ENCODE measurements at places on chromosomes 3 and 15.
A peak's percentile ranks its signal among the peaks of the same experiment; 100 is the strongest.

- no peak for DNase-seq
These were observed 410.4 kb upstream of the RORA start for GRCh38 chr15:61639491-61639890.

- DNase-seq = no peak
These were observed 11.0 kb upstream of the LRRC31 start for GRCh38 chr3:169880576-169881250.

DNA sequence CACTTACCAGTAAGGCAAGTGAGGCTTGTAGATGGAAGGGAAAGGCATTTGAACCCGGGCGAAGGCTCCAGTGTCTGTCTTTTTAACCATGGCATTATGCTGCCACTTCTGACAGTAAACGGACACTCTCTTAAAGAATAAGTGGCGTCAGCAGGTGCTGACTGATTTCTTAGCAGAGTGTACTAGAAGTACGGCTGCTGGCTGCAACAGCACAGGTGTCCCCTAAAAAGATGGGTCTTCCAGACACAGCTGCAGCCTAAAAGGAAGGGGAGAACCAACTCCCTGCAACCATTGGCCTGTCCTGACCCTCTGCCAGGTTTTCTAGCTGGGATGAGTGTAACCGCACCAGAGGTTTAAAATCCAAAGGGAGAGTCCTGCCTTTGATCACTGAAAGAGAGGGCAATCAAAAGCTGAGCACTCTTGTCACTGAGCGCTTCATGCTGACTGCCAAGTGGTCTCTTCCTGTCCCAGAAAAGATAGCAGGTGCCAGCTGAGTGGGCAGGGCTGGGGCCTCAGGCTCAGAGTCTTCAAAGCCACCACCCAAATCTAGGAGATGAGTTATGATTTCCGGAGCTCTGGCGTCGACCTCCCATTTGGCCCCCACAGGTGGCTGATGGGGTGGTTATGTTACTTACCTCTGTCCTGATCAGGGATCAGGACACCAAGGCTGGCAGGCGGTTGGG lies 255.8 kb downstream of the SLCO3A1 start:
- DNase-seq = no peak

- DNase-seq = no peak
These were observed 68.2 kb downstream of the POLQ start for GRCh38 chr3:121477589-121477988.

DNA sequence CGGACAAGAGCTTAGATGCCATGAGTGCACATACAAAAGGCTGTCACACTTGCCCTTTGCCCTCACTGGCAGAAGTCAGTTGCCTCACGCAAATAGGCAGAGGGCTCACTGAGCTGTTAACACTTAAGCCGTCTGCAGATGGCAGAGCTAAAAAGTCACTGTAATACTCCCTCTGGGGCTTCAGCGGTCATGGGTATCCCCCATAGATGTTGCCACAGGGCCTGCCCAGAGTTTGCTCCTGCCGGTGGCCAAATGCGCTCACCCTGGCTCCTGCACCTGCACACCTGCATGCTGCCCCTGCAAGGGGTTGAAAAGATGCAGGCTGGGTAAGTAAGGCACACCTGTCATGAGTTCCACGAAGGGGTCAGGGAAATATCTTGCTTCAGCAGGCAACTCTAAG lies 741.5 kb downstream of the EDEM1 start:
- no peak for DNase-seq

GRCh38 chr3:61996366-61996765 lies 377.0 kb downstream of the FEZF2 start:
- DNase-seq = no peak

DNA sequence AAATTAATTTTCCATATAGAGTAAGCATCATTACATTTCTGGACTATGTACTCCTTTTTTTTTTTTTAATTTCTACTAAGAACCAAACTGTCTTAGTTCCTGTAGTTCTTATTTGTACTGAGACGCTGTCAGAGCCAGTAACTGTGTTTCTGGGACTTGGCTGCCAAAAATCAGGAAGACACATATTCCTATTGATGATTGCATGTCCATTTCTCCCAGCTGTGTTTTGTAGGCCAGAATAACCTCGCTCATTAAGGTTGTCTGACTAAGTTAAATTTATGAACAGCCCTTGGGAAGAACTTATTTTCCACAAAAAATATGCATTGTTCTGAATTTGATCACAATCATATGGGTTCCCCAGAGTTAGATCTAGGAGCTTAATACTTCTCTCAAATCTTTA lies 29.5 kb downstream of the PLSCR5 start:
- DNase-seq = no peak

- no peak for DNase-seq
These were observed 22.9 kb upstream of the TNFSF10 start for GRCh38 chr3:172546105-172546504.

DNA sequence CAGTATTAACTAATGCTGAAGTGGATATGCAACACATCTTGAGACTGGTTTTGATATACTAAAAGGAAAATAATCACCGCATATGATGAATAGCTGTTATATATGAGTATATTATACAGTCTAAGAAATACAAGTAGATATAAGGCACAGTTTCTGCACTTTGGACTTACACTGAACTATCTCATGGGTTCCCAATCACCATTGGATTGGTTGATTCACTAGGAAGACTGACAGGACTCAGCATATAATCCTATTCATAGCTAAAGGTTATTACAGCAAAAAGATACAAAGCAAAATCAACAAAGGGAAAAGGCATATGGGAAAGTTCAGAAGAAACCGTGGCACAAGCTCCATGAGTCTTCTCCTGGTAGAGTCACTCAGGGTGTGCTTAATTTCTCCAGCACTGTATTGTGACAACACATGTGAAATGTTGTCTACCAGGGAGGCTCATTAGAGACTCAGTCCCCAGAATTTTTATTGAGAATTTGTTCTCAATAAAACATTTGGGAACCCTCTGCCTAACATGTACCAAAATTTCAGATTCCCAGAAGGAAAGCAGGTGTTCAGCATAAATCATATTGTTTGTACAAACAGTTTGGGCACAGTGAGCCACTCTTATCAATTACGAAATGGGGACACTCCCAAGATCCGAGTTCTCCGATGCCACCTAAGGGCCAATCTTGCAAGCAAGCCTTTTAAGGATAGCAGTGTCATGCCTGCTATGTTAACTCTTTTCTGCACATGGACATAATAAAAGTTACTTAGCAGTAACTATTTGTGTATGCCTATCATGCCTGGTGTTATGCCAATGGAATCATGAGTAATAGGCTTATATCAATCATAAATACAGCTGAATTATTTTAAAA lies 26.8 kb downstream of the CMC1 start:
- peak; percentile 8 for DNase-seq

DNA sequence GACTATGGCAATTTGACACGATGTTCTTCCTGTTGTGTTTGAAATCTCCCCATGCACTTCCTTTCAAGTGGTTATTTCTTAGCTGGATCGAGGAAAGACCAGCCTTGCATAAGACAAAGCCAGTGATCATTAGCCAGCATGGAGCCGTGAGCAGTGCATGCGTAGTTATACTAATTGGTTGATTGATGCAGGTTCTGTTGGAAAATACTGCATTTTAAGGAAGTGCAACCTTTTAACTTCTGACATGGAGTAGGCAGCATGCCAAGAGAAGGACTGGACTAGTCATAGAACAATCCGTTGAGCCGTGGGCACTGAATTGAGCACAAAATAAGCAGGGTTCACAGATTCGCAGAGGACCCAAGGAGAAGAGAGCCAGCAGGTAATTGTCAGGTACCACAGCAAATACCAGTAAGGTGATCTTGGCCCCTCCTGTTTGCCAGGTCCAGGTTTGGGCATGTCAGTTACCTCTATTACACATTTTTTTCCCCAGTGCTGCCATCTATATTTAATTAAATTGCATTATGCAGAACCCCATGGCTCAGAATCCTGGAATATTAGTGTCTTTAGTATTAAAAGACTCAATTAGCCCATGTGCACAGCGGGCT lies 29.0 kb upstream of the BCL6 start:
- DNase-seq = peak; percentile 37

DNA sequence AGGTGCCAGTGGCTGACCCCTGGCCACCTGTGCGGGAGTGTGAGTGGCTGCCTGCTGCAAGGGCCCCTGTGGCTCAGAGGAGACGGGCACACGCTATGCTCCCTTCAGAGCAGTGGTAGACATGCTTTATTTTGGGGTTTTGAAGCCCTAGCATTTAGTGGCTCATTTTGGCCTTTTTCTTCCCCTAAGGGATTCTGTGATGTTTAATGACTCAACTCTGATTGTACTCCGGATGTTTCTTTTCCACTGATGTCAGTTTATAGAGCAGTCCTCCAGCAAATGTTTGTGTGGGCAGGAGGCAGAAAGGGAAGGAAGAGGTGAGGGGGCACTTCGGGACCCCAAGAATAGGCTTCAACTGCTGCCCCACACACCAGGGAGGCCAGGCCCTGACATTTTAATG lies 288.9 kb upstream of the C2CD4B start:
- no peak for DNase-seq

DNA sequence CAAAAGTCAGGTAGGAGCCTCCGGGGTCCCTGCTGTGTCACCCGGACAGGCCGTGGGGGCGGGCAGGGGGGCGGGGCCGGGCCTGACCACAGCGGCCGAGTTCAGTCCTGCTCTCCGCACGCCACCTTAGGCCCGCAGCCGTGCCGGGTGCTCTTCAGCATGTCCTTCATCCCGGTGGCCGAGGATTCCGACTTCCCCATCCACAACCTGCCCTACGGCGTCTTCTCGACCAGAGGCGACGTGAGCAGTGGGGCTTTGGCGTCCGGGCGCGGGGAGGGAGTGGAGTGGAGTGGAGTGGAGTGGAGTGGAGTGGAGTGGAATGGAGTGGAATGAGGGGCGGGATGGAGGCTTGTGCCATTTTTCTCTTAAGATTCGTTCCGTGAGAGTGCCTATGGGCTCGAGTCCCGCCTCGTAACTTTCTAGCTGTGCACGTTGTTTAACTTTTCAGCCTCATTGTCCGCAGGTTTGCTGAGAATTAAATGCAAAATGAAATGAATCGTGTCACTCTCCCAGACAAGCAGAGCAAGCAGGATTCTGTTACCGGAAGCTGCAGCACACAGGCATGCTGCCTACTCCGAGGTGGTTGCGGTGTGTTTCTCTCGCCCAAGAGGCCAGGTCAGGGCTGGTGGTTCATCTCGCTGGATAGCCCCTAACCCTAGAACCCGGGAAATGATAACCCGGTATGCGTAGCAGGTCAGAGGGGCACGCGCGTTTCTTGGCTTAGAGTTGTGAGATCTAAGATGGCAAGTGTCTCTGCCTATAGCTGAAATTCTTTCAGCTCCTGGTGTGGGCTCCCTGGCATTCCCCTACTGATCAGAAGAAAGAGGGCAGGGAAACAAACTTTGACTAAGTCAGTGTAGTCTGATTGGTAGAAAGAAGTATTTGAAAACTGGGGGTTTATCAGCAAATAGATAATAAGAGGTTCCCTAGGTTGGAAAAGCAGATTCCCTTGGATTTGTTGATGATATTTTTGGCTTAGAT lies at the start of gene FAH:
Gene FAH, plus strand, starts transcription at position 104 of the 981 bp plus-strand sequence. Its CDS starts 56 bp downstream, at position 160.
- peak; percentile 65 for DNase-seq

GRCh38 chr3:173588556-173588955 lies 191.0 kb downstream of the NLGN1 start:
- no peak for DNase-seq

DNA sequence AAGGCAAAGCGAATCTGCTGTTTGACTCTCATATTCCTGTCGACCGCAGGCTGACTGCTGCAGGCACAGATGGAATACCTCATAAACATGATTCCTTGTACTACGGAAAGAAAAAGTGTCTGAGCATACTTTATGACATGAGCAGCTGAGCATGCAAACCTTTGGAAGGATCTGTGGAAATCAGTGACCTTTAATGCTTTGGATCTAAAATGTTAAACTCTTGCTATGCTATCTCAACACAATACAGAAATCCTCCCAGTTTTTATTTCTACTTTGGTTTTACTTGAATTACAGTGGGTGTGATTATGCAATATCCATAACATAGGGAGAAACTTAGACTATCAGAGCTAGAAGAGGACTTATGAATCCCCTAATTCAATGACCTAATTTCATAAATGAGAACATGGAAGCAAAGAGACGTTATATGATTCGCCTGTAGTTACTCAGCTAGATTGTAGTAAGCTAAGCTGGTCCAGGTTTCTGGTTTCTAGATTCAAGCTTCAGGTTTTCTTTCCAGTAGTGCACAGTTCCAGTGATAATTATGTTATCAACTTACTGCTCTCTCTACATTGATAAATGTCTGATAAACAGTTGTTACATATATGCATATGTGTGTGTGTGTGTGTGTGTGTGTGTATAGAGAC lies 127.6 kb upstream of the GBE1 start:
- no peak for DNase-seq

DNA sequence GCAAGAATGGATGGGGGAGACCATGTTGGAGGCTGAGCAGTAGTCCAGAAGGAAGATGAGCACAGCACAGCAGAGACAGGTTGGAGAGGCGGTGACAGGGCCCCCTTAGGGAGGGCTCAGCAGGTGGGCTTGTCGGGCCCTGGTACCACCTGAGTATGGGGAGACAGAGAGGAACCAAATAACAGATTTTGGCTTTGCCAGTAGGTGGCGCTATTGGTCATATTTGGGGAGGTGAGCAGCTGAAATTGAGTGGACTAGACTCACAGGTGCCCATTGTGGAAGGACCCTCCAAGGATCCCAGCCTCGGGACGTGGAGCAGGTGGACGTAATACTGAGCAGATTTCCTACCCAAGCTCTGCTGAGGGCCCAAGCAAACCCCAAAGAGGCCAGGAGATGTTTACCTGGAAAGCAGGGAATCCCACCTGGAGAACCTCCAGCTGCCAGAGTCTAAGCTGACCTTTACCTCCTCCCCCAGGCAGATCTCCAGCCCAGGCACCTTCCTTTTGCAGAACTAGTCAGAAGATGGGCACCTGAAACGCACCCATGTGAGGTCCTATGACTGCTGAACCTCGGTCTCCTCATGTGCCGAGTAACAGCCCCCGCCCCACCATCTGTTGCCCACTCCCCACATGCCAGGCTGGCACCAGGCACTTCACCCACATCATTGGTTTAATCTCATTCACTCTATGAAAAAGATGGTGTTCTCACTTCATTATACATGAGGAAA lies 24.6 kb upstream of the CORO2B start:
- peak; percentile 78 for DNase-seq

DNA sequence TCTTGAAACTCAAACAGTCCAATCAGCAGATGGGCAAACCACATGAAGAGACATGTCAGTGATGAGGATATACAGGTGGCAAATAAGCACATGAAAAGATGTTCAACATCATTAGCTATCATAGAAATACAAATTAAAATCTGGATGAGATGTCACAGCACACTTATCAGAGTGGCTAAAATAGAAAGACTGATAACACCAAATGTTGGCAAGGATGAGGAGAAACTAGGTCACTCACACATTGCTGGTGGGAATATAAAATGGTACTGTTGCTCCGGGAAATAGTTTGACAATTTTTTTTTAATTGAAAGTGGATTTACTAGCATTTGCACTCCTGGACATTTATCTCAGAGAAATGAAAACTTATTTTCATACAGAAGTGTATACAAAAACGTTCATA lies 8.4 kb downstream of the PGPEP1L start:
- DNase-seq = no peak

DNA sequence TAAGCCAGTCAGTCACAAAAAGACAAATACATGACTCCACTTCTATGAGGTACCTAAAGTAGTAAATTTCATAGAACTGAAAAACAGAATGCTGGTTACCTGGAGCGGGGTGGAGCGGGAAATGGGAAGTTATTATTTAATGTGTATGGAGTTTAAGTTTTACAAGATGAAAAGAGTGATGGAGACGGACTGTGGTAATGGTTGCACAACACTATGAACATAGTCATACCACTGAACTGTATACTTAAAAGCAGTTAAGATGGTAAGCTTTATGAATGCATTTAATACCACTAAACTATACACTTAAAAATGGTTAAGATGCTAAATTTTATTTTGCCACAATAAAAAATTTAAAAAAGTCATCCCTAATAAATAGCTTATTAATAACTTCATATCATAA lies 23.2 kb downstream of the SFMBT1 start:
- DNase-seq = no peak
